Activated CD4-positive, alpha-beta T cell treated with anti-CD3 and anti-CD28 coated beads, Interleukin-2, amount 50 U/mL, for 16 hours (primary cell): ENCODE measurements at places on chromosomes 12 and 14.
A peak's percentile ranks its signal among the peaks of the same experiment; 100 is the strongest.

DNA sequence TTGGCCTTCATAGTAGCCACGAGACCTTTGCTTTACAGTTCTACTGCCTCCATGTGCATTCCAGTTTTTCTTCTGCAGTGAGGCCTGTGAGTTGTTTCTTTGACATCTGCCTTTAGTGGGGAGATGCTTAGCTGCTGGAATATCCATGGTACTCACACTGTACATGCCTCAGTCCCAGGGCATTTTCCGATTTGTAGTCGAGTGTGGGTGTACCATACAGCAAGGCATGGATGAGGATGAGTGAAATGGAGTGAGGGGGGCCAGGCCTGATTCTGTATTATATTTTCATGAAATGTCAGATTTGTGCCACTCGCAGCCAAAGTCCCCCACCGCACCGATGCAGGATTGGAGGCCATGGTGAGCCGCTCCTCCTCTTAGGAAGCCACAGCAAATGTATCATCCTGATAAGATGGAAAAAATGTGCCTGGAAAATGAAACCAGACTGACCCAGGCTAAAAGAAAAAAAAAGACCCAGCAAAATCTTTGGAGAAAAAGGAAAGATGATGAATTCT is 173.0 kb downstream of the ADGRD1 start:
- no peak for DNase-seq

GRCh38 chr12:110636516-110636915 is 22.6 kb downstream of the TCTN1 start:
- DNase-seq = no peak

- no peak for DNase-seq
Measured at GRCh38 chr12:10030446-10030845, at the start of gene CLEC9A. Gene CLEC9A, plus strand, starts transcription at chr12:10030682. Its CDS starts 22,006 bp downstream, at chr12:10052688.

GRCh38 chr14:48398675-48399282 is 723.4 kb upstream of the MDGA2 start:
- peak; percentile 22 for DNase-seq

DNA sequence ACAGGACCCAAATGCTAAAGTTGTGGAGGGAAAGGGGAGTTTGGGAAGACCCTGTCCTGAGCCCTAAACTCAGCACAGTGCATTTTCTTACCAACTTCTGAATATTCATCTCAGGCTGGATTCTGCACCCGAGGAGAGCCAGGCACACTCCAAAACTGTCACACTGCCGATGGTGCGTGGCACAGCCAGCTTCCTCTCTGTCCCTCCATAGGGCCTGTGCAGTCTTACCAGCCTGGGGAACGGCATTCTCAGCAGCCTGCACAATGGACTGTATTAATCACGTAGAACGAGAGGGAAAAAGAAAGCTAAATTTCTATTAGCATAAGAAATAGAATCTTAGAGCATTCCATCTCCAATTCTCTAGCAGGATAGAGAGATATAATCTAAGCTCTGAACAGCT is 71.3 kb upstream of the GPATCH2L start:
- no peak for DNase-seq

DNA sequence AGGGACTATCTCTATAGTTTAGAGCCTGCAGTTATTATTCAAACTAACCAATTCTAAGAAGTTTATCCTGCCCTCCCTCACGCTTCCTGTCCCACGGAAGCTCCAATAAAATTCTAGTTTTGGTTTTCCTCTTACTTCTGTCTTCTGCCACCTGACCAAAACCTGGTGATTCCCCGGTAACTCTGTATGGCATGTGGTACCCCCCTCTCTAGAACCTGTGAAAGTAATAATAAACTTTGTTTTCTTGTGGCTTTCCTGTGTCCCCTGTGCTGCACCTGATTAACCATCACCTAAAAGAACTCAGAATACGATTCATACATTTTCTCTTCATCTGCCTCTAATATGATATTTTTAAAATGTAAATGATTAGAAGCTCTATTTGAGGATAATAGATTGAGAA is 379.8 kb downstream of the APAF1 start:
- no peak for DNase-seq

GRCh38 chr12:122819209-122819785 is 16.0 kb upstream of the HIP1R start:
- DNase-seq = no peak

GRCh38 chr14:98382662-98383061 is 889.3 kb downstream of the BCL11B start:
- DNase-seq = no peak

DNA sequence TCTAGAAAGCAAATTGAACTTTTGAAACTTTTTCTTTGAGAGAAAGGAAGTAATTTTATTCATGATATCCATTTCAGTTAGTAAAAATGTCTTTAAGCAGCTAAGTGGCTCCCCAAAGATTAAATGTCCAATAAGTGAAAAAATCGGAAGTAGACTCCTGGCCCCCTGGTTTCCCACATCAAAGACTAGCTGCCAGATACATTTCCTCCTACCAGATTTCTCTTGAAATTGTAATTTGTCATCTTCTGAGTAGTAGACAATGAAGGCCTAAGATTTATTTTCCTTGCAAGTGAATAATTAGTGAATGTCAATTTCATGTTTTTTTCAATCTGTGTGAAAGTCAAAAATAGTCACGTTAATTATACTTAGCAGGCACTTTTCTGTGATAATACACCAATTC is 321.9 kb downstream of the SYT1 start:
- DNase-seq = no peak

GRCh38 chr14:35747379-35747778 is 61.7 kb downstream of the RALGAPA1 start:
- no peak for DNase-seq

GRCh38 chr12:499837-500458 is 40.2 kb downstream of the B4GALNT3 start:
- DNase-seq = no peak

DNA sequence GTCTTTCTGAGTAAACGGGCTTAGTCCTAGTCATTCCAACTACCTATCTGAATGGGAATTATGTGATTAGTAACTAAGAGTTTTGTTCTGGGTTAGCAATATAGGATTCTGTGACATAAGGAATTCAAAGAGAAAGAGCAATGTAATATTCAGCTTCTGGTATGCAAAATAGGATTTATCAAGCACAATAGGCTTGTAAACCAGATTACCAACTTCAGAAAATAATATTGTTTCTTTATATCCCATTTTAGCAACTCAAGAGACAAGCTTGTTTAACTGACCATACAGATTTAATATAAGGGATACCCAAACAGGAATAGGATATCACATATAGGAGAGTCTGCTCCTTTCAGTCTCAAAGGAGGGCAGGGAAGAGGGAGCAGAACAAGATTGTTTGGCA is 240.9 kb downstream of the CEP128 start:
- no peak for DNase-seq

DNA sequence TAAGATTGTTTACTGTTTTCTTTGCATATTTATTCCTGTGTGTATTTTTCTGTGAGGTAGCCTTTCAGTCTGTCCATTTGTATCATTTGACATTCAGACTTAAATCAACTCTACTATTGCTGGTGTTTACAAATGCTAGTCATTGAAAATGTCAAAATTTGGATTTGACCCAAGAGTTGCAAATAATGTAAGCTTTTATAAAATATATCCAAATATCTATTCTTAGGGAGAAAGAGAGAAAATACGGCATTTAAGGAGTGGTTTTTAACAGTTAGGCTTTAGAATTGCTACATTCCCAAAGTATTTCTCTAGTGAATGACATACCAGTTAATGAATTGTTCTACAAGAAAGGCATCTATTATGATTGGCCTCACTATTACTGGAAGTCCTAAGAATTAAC is 37.9 kb downstream of the FRS2 start:
- DNase-seq = no peak

DNA sequence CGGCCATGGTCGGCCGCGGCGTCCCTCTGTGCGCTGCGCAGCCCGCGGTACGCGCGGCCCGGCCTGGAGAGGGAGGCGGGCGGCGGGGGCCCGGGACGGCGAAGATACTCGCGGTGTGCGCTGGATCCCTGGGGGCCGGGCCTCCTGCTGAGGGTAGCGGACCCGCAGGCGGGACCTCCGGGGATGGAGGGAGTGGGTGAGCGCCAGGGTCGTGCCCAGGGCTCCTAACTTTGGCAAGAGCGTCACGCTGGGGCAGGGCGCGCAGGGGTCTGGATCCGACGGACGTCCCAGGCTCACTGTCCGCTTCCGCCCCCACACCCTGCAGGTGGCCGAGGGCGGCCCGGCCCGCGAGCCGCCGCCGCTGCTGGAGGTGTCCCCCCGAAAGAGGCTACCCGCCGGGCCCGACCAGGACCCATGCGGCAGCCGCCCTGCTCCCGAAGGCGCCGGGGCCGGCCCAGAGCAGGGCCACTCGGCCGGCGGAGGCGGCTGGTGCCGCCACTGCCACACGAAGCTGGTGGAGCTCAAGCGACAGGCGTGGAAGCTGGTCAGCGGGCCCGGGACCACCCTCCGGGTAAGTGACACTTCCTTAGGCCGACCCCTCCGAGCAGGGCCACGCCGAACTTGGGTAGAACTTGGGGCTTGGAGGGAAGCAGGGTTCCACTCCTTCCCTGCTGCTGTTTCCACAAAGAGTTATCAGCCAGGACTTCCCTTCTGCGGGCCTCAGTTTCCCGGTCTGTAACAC is 502 bp downstream of the KIF26A start:
- DNase-seq = no peak

DNA sequence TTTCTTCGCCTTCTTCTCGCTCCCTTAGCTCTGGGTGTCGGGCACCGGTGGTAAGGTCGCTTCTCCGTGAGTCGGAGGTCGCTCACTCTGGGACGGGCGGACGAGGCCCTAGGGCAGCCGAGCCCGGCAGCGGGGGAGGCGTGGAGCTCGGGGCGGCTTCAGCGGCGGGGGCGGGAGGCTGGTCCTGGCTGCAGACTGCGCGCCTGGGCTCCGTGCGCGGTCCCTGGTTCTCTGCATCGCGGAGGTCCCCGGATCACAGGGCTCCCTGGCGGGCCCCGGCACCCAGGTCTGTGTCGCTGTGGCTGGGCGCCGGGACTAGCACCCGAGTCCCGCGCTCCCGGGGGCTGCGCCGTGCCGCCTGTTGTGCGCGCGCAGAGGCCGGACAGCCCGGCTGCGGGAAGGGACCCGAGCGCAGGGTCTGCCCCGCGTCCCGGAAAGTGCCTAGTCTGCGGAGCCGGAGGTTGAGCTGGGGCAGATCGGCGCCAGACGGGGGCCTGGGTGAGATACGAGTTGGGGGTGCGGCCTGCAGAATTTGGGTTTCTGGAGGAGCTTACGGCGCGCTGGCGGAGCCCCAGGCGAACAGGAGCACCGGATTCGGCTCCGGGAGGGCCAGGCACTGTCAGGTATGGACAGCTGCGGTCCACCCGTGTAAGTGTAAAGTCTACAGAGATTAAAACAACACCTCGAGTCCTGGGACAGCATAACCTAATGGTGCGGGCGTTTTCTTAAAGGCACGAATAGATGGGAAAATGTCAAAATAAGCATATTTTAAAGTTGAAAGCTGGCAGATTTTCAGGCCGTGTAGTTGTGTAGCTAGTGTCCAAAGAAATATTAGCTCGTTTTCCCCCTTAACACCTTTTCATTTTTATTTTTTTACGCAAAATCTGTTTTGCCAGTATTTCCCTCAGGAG is 713 bp downstream of the FRMD6 start:
- peak; percentile 47 for DNase-seq

DNA sequence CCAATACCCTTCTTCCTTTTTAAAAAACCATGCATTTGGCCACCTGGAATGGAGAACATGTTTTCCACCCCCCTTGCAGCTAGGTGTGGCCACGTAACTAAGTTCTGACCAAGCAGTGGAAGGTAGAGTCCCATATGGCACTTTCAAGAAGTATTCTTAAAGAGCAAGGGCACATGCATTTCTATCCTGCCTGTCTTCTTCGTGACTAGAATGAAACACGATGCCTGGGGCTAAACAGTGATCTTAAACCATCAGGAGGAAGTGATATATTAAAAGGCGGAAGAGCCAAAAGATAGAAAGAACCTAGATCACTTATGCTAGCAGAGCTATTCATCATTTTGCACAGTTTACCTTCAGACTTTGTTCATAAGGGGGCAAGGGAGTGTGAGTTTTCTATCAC is 16.0 kb upstream of the DDX11 start:
- no peak for DNase-seq
